ENCODE measurements at places on chromosomes 6 and 20.

DNA sequence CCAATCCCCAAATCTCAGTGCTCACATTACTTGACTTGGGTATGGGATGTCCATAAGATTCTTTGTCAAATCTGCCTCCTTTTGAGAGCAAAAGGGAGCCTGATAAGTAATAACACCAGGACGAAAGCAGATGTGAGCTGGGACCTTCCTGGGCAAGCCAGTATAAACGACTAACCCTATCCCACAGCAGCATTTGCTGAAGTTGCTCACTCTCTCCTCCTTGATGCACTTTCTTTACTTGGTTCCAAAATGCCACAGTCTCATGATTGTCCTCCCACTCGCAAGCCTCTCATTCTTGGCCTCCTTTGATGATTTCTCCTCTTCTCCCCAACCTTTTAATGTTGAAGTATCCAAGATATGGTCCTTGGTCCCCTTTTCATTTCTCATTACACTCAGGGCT, 44.7 kb upstream of the TAGAP start:
- no peak for DNase-seq

DNA sequence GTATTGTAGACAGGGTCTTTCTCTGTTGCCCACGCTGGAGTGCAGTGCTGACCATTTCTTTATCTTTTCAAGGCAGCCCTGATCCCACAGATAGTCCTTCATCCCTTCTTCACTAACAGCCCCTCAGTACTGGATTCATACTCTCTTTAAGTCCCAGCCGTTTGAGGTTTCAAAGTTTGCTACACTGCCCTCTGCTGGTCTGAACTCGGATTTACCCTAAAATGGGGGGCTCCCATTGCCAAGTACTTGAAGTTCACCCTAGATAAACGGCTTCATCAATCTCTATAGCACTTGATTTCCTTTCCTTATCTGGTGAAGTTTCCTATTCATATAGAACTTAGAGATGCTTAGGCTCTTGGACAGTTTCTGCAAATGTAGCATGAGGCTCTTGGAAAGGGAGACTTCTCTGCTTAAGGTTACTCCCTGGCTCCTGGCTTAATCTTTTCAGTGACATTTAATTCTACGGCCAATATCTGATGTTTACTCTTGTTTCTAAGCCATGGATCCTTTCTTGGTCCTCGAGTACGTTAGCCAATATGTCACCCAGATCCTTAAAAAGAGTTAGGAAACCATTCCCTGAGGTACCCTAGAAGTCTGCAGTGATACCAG, 21.4 kb upstream of the PREP start:
- peak; percentile 49 for DNase-seq

DNA sequence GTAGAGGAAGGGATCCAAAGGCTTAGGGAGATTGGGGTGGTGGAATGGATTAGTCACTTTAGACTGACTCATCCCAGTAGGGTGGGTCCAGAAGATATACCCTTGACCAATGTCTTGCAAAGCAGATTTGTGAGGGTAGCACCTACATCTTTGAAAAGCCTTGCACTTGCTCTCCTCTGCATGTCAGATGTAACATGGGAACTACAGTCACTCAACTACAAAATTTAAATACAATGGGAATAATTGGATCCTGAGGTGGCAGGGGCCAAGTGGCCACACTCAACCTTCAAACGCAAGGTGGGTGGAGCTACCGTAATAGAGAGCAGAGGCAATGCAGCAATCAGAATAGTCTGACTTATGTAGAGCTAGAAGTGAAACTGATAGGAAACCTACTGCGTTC, 71.2 kb downstream of the ME1 start:
- DNase-seq, result no peak

- DNase-seq, result no peak
Measured at GRCh38 chr6:136362421-136363356, 73.0 kb upstream of the BCLAF1 start.

GRCh38 chr6:92559611-92560010, 859.7 kb downstream of the EPHA7 start:
- no peak for DNase-seq

GRCh38 chr20:51456511-51457509, 85.7 kb downstream of the NFATC2 start:
- DNase-seq, result no peak

- DNase-seq, result peak; percentile 23
Measured at GRCh38 chr6:139146317-139146726, 11.4 kb downstream of the HECA start.

DNA sequence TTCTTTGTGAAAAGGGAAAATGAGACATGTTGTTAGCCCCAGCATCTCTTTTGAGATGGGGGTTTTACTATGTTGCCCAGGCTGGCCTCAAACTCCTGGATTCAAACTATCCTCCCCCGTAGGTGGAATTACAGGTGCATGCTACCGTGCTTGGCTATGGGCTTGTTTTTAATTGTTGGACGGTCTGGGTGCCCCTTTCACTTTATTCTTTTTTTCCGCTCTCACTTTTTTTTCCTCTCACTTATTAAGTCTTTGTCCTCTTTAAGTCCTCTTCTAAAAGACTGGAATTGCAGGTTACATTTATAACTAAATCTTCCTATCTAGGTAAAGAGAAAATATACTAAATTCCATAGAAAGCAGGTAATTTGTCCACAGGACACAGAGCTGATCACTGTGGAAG, 18.8 kb upstream of the PRDM13 start:
- DNase-seq, result no peak

DNA sequence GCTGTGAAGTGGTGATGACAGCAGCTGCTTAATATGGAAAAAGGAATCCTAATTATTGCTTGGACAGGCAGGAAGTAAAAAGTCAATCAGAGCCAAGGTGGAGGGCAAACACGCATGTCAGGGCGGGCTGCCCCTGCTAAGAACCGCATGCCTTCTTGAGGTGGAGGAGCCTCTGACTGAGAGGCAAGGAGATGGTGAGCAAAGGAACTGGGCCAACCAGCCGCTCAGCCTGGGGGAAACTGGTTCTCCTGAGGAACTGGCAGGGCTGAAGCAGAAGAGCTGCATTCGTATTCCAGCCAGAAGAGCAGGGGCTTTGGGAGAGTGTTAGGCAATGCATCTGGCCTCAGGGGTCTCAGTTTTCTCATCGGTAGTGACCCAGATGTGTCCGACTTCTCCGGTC, 13.1 kb upstream of the MLN start:
- no peak for DNase-seq

DNA sequence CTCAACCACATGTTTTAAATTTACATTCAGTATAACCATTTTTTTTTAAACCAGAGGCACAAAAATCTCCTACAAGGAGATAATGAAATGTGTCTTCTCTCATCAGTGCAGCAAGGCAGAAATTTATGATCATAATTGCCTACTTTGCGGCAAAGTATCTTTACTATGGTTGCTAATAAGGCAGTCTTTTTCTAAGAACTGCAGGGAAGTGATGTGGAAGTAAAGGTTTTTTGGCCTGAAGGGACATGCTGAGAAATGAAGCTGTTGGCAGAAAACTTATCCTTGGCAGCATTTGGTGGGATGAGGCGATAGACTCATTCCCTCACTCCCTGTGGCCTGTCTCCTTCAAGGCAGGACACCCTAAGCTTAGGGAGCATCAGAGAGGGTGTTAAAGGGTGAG, 48.7 kb downstream of the SCGN start:
- no peak for DNase-seq

- DNase-seq, result no peak
Measured at GRCh38 chr6:43170417-43170930, 595 bp upstream of the SRF start.

GRCh38 chr6:145372671-145373151, 362.6 kb downstream of the EPM2A start:
- peak; percentile 22 for DNase-seq

DNA sequence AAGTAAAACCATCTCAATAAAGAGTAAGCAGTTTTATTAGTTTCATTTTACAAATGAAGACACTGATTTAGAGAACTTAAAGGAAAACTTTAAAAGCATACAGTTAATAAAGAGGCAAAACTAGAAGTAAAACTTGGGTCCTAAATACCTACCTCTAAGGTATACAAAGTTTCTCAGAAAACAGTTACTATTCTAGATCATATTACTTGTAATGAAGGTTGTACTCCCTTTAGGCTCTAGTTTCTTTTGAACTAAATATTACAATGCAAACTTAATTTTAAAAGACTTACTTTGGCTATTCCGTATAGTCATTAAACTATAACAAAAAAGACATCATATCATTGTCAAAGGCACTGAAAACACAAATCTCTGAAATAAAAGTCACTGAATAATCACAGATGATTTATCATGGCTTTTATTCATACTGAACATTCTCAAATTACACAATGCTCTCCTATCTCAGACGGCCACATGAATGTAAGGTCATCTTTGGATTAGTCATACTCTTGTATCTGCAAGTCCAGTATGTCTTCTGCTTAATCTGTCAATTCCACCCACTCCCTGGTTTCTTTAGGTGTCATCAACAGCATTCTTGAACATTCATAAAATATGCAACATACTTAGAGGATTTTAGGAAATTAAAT, 361.6 kb upstream of the RUNX2 start:
- no peak for DNase-seq

DNA sequence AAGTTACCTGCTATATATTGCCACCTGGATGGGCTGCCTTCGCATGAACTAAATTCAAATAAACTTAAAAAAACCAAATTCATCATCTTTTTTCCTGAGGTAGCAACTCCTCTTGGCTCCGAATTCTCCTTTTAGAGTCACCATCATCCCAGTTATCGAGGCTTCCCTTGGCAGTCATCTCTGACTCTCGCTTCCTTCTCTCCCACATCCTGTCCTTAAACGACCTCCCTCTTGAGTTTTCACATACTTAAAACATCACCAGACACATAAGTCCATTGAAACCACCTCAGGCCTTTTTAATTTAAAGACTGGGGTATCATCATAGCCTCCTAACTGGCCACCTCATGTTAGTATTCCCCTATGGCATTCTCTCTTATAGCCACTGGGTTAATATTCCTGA, 296.1 kb upstream of the FLRT3 start:
- no peak for DNase-seq

- DNase-seq, result no peak
Measured at GRCh38 chr6:23213651-23214050, 644.3 kb downstream of the HDGFL1 start.

DNA sequence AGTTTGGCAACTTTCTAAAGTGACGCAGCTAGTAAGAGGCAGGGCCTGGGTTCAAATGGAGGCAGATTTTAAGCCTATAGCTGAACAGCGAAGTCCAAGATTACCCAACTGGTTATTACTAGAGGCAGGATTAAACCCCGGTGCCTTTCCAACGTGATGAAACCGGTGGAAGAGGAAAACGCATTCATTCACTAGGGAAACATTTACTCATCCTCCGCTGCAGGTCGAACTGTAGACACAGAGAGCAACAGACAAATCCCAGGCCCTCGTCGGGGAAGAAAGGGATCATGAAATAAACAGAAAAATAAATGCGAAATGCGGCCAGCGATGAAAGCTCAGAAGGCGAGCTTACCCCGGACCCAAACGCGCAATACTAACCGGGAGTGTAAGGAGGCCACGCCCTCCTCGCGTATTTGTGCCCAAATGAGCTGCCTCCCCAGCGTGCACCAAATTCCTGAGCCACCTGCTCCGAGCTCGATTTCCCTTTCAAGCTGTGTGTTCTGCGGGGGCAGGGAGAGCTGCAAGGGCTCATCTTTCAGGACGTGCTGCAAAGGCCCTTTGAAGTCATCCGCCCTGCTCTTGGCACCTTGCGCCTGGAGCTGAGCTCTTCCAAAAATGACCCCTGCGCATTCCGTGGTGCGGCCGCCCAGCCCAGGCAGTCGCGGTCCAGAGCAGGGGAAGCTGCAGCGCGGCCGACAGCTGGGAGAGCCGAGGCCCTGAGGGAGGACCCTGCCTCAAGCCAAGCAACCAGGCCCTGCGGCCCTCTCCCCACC, 46.9 kb downstream of the PDYN start:
- no peak for DNase-seq

DNA sequence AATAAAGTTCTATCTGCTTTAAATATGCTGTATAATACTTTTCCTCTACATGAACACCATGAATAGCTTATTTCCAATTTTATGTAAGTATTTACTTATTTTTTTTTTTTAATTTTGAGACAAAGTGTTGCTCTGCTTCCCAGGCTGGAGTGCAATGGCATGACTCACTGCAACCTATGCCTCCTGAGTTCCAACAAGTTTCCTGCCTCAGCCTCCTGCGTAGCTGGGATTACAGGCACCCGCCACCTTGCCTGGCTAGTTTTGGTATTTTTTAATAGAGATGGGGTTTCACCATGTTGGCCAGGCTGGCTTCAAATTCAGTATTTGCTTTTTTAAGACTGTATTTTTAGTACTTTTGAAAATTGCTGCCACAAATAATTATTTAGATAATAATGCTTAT, 1365.9 kb downstream of the GRIK2 start:
- DNase-seq, result no peak

- no peak for DNase-seq
Measured at GRCh38 chr6:12490904-12491571, 200.9 kb downstream of the EDN1 start.

DNA sequence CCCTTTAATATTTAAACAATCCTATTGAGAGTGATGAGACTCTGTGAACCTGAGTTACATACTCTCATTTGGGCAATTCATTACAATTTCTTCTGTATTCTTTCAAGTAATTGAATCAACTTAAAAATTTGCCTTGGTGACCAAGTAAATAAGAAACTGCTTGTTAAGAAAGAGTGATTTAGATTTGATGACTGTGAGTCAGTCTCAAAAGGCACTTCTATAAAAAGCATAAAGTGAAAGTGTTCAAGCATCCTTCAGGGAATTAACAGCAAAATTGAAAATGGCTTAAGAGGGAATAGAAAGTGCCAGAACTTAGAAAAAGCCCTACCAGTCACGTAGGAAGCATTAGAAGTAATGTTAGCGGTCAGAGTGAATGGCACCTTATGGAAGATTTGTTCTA, 654.7 kb downstream of the EPM2A start:
- no peak for DNase-seq

- no peak for DNase-seq
Measured at GRCh38 chr6:134826889-134827737, 122.8 kb downstream of the ALDH8A1 start.
